Calu3 (cell line): ENCODE measurements at places on chromosomes 1 and 21.

GRCh38 chr21:25560271-25560685 is 47.0 kb downstream of the MRPL39 start:
- H3K36me3 ChIP-seq: peaks cover 7% of the 10 kb centered on the region
- no peaks in the 10 kb centered on the region for H3K4me1 ChIP-seq
- no peaks in the 10 kb centered on the region for H3K27me3 ChIP-seq
- H3K4me3 ChIP-seq: no peak overlapping the region
- no peak for DNase-seq
- H3K27ac ChIP-seq: no peak overlapping the region

GRCh38 chr1:116945996-116946395 is 36.3 kb downstream of the PTGFRN start:
- no peaks in the 10 kb centered on the region for H3K4me1 ChIP-seq
- no peaks in the 10 kb centered on the region for H3K36me3 ChIP-seq
- no peaks in the 10 kb centered on the region for H3K27me3 ChIP-seq
- no peak overlapping the region for H3K27ac ChIP-seq
- no peak for DNase-seq
- H3K4me3 ChIP-seq: no peak overlapping the region

DNA sequence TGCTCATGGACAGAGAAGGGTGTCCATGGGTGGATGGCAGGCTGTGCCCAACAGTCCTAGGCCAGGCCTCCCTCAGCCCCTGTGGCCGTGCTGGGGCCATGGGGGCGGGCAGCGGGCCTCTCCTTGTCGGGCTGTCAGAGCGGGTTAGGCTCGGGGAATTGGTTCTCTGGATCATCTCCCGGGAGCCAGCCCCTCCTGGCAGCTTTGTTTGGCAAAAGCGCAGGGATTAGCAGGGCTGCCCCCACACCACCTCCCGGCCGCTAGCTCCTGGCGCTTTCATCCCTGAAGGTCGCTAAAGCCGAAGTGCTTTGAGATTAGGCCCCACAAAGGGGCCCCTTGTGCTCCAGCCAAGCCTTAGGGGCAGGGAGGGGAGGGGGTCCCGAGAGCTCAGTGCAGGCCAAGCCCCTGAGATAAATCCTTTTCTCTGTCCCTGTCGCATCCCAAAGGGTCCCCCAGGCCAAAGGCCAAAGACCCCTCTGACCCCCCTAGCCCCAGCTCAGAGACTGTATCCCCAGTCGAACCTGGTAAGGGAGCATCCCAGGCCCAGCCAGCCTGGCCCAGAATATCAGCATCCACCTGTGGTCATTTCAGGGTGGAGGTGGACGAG is 9.8 kb upstream of the DMBX1 start:
- no peak for DNase-seq
- H3K4me3 ChIP-seq: no peak overlapping the region
- H3K27me3 ChIP-seq: peaks cover 28% of the 10 kb centered on the region
- H3K27ac ChIP-seq: no peak overlapping the region
- H3K4me1 ChIP-seq: no peaks in the 10 kb centered on the region
- peaks cover 5% of the 10 kb centered on the region for H3K36me3 ChIP-seq

GRCh38 chr1:170284951-170285350 is 139.2 kb downstream of the NTMT2 start:
- no peaks in the 10 kb centered on the region for H3K27me3 ChIP-seq
- no peak for DNase-seq
- H3K4me1 ChIP-seq: no peaks in the 10 kb centered on the region
- no peak overlapping the region for H3K4me3 ChIP-seq
- no peak overlapping the region for H3K27ac ChIP-seq
